Progenitor cell of endocrine pancreas (in vitro differentiated cells): ENCODE measurements at places on chromosomes 3 and 15.
A peak's percentile ranks its signal among the peaks of the same experiment; 100 is the strongest.

- peak; percentile 56 for DNase-seq
Observed at GRCh38 chr3:127672429-127673190, at the start of gene ABTB1. ABTB1 (plus strand) TSS chr3:127672952; CDS start chr3:127673026, 74 bp downstream.

- DNase-seq, result no peak
Observed at GRCh38 chr15:93617443-93617842, 528.4 kb upstream of the RGMA start.

DNA sequence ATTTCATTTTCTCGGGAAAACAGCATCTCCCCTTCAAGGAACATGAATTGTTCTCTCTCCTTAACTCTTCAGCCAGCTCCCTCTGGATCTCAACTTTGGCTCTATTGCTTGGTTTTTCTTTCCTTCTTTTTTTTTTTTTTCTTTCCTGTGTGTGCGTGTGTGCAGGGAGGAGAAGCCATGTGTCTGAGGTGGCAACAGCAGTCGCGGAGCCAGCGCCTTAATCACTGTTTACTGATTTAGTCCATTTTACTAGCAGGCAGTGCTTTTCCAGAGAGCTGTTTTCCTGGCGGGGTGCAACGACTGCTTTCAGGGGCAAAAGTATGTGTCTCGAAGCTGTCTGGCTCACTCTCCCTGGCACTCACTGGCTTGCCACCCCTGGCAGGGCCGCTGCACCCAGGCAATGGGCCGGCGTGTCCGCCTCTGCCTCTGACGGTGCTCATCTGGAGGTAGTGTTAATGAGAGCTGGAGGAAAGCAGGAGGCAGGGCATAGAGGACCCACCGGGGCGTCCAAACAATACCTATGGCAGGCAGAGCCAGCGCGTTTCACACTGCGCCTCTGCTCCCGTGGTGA lies 835.4 kb upstream of the NR2F2 start:
- DNase-seq, result no peak

DNA sequence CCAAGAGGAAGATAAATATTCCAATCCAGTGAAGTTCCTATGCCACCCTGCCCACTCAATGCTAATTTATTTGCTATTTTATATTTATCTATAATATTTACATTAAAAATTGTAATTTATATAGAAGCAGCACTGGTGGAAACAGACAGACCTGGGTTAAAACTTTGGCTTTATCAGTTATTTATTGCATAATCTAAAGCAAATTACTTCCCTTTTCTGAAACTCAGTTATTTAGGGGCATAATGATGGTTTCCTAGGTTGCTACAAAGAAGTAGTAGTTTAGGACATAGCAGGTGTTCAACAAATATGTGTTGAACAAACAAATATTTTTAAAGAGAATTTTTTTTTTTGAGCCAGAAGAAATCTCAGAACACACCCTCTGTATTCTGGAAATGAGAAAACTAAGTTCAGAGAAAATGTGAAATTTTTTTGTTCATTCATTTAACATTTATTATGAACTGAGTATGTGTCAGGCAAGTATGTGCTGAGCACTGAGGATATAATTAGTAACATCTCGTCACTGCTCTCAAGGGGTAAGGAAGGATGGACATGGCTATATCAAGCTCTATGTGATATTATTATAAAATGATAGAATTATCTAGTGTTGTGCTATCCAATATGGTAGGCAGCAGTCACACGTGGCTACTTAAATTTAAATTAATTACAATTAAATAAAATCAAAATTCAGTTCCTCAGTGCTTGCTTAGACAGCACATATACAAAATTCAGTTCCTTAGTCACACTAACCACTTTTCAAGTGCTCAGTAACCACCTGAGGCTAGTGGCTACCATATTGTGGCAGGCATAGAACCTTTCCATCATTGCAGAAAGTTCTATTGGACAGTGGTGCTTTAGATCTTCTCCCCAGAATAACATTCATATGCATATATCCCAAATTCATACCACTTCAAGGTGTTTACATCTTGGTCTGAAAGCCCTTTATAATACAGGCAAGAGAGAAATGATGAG lies 7.0 kb upstream of the UBE2Q2 start:
- no peak for DNase-seq

DNA sequence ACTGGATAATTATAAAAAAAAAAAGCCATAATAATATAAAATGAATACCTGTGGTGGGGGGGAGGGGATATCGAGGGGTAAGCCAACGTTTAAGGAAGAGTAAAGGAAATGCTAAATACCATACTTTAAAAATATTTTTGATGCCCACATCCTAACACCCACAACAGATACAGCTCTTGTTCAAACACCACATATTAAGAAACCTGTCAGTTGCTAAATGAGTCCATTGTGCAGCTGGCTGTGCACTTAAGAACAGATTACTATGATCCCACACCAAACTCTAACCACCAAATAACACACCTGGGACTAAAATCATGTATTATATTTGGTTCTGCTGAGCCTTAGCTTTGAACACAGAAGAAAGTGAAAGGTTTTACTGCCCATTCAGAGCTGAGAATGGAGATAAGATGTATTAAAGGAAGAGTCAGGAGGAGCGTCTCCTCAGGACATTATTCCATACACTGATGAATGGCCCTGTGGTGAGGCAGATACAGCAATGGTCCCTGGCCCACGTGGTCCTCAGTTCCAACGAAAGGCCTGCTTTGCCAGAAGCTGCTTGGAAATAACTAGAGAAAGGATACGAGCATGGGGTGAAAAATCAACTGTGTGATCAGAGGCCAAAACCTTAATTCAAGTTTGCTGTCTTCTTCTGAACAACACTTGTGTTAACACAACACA lies 515.4 kb downstream of the FOXP1 start:
- DNase-seq, result no peak

GRCh38 chr3:31534065-31534425 lies 1.3 kb downstream of the STT3B start:
- no peak for DNase-seq

DNA sequence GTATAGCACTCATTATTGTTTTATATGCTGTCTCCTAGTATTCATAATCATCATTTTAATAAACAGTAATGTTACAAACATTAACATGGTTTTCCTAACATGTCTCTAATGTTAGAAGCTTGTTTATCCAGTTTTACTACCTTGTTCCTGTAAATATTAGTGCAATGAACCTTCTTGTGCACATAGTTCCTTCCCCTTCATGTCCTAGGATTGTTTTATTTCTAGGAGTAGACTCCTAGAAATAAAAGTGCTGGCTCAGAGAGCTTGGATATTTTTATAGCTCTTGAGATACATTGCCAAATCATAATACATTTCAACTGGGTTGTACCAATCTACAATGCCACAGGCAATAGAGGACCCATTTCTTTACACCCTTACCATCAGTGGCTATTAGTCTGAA lies 161.3 kb downstream of the SV2B start:
- DNase-seq, result no peak

GRCh38 chr3:30604093-30604492 lies 2.3 kb upstream of the TGFBR2 start:
- DNase-seq, result no peak

DNA sequence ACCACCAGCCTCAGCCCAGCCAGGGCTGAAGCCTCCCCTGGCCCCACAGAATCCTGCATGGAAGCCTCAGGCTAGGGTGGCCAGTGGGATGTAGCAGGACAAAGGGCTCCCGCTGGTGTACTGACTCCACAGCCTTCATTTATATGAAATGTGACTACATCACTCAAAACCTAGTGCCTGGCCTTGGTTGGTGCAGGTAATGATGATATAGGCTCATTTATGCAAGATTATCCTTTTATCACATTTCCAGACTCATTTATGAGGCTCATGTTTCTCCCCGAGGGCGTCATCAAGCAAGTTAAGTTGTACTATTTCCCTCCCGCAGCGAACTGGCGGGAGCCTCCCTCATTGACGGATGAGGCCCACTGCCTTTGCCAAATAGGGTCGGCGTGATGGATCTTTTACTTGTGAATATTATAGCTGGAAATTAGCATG lies 179.1 kb upstream of the SMAD3 start:
- no peak for DNase-seq

- DNase-seq, result no peak
Observed at GRCh38 chr15:42182961-42183360, 25.1 kb downstream of the VPS39 start.

DNA sequence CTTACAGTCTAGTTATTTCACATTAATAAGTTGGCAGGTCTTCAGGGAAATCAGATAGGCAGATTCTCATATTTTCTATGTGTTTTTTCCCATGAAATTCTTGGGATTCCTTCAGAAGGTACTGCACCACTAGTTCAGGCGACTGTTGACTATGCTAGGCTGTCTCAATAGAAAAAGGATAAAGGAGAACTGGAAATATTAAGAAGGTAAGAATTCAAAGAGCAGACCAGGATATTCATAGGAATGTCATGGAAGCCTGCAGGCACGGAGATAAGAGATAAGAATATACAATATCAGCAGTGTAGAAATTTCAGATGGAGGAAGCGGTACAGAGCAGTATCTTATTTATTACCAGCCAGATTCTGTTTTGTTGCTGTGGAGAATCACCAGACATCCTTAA lies 432.1 kb upstream of the MDFIC2 start:
- DNase-seq, result no peak

DNA sequence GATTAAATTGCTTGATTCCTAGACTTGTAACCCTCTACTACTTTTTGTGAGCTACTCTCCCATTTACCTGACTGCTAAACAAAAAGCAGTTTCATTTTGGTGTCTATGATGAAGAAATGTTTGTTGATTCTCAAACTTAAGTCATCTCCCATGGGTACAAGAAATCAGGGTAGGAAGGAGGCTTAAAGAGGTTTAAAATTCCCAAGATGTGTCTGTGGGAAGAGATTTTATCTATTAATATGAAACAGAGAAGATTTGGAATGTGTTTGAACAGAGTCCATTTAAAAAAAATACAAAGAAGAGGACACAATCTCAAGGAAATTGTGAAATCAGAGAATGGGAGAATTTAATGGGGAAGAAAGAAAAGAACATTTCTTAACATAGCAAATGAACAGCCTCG lies 14.8 kb downstream of the P3H2 start:
- no peak for DNase-seq

DNA sequence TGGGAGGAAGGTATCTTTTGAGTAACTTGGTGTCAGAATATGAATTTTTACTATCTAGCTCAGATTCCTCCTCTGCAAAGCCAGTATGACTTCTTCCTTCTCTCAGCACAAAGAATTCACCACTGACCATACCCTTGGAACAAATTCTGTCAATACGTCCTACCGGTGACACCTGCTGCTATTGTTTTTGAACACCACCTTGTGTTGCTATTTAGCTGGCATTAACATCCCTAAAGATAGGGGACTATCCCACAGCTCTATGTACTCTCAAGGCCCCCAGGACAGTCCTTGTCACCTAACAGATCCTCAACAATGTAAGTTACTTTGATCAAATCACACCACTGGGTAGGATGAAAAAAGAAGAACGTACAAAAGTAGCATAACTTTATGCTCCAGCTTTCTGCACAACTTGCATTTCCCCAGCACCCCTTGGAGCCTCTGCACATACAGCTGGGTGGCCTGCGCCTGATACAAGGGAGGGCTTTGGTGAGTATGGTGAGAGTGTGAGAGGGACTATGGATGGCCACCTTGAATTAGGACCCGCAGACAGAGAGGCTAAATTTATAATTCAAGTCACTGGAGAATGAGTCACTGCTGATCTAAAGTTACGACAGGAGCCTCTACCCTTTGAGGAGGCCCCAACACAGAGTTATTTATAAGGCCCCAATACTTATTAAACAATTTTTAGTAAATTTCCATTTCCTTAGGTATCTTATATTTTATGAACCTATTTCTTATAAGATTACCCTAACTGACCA lies 2.3 kb upstream of the COLQ start:
- DNase-seq, result no peak

GRCh38 chr3:72082186-72082715 lies 297.3 kb upstream of the PROK2 start:
- DNase-seq, result no peak

GRCh38 chr3:128066114-128066513 lies 13.9 kb downstream of the SEC61A1 start:
- no peak for DNase-seq

GRCh38 chr15:80551348-80551747 lies 143.8 kb upstream of the ABHD17C start:
- no peak for DNase-seq

DNA sequence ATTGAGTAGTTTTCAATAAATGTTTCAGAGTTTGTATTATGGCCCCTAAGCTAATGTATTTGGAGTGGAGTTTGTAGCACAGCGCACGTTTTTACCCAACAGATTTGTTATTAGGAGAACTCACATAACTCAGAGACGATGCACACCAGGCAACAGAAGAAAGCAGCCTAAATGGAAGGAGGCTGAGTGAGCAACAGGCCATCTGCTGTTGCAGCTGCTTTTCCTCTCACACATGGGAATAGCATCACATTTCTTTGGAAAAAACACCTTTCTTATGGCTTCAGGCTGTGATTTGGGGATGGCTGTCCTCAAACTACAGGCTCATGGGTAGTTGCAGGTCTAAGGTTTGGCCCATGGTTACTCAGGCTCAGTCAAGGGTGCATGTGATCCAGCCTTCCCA lies 469.3 kb upstream of the MCTP2 start:
- DNase-seq, result no peak

GRCh38 chr3:12490547-12490946 lies 6.3 kb downstream of the TSEN2 start:
- DNase-seq, result no peak

- DNase-seq, result no peak
Observed at GRCh38 chr15:75918135-75918534, 14.5 kb downstream of the FBXO22 start.

DNA sequence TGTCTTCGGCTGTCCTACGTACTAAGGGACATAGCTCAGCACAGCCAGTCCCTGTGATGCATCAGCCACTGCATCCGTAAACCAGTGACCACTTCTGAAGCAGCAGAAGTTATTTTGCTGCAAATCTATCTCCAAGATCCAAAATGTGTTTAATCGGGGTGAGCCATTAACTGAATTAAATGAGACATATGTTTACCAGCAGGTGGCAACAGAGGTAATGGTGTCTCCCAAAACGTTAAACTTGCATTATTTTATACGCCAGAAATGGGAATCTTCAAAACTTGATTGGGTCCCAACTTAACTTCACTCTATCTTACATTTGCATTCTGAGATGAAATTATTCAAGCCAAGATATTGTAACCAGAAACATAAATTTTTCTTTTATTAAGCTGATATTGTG lies 75.3 kb upstream of the BOC start:
- no peak for DNase-seq

DNA sequence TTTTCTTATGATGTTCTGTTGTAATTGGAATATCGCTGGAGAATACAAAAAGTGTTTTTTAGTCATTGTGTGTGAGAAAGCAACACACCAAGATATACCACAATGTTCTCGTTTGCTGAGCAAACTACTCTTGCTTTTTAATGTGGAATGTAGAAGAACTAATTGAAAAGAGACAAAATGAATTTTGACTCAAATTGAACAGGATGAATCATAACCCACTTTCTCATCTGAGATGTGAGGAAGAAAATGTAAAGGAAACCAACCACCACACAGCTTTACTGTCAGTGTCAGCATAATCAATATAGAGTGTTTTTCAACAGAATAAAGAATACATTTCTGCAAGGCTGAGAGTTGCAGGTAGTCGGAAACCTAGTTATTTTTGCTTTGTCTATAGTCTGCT lies 448.8 kb upstream of the TPRG1 start:
- no peak for DNase-seq

- no peak for DNase-seq
Observed at GRCh38 chr3:46729038-46729437, 11.4 kb upstream of the PRSS50 start.

- no peak for DNase-seq
Observed at GRCh38 chr3:128347282-128347681, 119.4 kb downstream of the DNAJB8 start.

GRCh38 chr15:55434989-55435825 lies 26.9 kb downstream of the PIERCE2 start:
- no peak for DNase-seq
